ENCODE measurements at places on chromosomes 11 and 22. TPM values are rescaled to one million over a fixed set of nuclear protein-coding genes. Genes with fewer than 3 reads are reported as not detected.
A peak's percentile ranks its signal among the peaks of the same experiment; 100 is the strongest.

- no peaks in the 10 kb centered on the region for H3K36me3 ChIP-seq
- no peaks in the 10 kb centered on the region for H3K27me3 ChIP-seq
- no peak for DNase-seq
- no peak overlapping the region for H3K4me3 ChIP-seq
- no peak overlapping the region for H3K27ac ChIP-seq
These were observed 127.1 kb downstream of the SPATA19 start for GRCh38 chr11:133718238-133718637.

DNA sequence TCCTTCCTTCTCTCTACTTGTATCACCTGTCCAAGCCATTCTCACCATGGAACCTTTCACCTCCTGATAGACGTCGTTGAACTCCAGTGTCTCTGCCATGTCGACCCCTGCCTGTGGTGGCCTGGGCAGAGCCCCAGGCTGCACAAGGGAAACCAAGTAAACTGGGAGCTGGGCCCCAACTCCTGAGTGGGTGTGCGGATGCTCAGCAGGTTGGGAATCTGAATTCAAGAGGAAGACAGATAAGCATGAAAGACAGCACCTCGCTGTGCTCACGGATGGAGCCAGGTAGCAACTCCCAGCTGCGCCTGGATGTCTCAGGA is 709 bp downstream of the SSRP1 start:
- H3K36me3 ChIP-seq, result peaks cover 45% of the 10 kb centered on the region
- H3K27me3 ChIP-seq, result peaks cover 2% of the 10 kb centered on the region
- peak overlapping the region; percentile 94 for H3K4me3 ChIP-seq
- peaks cover 33% of the 10 kb centered on the region for H3K4me1 ChIP-seq
- DNase-seq, result no peak

DNA sequence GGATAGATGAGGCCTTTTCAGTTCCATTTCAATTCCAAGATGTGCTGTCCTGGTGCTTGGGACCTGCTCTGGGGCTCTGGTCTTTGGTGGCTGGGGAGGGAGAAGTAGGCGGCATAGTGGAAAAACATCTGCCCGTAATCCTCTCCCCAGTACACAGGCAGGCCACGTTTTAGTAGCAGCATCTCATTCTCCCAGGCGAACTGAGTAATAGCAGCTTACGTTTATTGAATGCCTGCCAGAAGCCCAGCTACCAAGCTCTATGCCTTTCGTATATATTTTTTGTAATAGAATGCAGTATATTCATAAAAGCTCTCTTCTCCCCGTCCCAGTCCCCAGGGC is 11.4 kb downstream of the ACO2 start:
- no peak for DNase-seq
- no peaks in the 10 kb centered on the region for H3K27me3 ChIP-seq
- peaks cover 91% of the 10 kb centered on the region for H3K4me1 ChIP-seq
- peaks cover 4% of the 10 kb centered on the region for H3K36me3 ChIP-seq

Gene RAB38
- 0.46 TPM for total RNA-seq

- H3K4me3 ChIP-seq, result peak overlapping the region; percentile 80
- H3K27ac ChIP-seq, result no peak overlapping the region
- H3K4me1 ChIP-seq, result peaks cover 23% of the 10 kb centered on the region
These were observed 1.8 kb downstream of the TMEM86A start for GRCh38 chr11:18700375-18700774.

DNA sequence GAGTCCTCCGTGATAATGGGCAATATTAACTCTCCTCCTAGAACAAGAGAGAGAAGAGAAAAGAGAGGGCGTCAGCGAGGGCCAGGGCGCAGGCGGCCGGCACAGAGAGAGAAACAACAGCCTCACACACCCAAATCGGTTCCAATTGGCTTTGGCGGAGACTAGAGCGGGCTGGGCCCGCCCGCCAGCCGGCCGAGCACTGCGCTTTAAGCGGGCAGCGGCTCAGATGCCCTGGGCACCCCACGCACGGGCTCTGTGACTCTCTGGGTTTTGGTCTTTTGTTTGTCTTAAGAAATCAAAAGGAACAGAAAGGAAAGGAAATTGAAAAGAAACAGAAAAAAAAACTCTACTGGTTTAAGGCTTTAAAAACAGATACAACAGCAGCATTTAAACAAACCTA is 17.0 kb downstream of the SLC22A12 start:
- H3K4me3 ChIP-seq, result no peak overlapping the region
- DNase-seq, result no peak
- no peak overlapping the region for H3K27ac ChIP-seq
- peaks cover 10% of the 10 kb centered on the region for H3K27me3 ChIP-seq
- H3K36me3 ChIP-seq, result no peaks in the 10 kb centered on the region

Gene SREBF2
- 307 TPM for total RNA-seq

Gene MMP7
- total RNA-seq, result not detected

Gene SAA4
- not detected for total RNA-seq

DNA sequence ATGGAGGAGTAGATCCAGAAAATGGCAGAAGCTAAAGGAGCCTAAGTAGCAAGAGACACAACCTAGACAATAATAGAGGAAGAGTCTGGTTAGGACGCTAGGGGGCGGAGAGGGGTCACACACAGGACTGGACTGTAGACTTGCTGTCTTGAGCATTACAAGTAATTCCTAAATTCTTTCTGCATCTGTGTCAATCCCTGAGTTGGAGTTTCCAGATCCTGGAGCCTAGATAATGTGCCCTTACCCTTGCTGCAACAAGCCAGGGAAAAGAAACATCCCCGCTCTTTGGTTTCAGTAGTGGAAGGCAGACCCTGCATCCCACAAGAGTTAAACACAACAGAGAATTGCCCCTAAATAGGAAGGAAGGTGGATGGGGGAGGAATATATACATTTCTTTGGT is 14.9 kb upstream of the CCDC73 start:
- no peaks in the 10 kb centered on the region for H3K4me1 ChIP-seq
- no peak overlapping the region for H3K27ac ChIP-seq
- no peak for DNase-seq
- no peaks in the 10 kb centered on the region for H3K27me3 ChIP-seq
- H3K36me3 ChIP-seq, result no peaks in the 10 kb centered on the region
- H3K4me3 ChIP-seq, result no peak overlapping the region

Gene RAB30
- 160 TPM for total RNA-seq

Gene IL17REL
- 0.31 TPM for total RNA-seq

DNA sequence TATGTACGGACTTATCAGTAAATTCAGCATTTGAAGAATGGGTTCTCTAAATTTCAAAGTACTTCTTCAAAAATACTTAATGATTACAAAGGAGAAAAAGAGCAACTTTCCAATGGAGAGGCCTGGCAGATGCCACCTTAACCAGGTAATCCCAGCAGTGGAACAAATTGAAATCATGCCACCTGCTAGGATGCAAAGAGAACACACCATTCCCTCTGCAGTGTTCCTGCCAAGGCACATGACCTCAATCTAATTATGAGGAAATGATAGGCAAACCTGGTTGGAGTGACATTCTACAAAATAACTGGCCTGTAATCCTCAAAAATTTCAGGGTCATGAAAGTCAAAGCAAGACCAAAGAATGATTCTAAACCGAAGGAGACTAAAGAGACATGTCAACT is 21.5 kb downstream of the TNRC6B start:
- no peak for DNase-seq
- H3K36me3 ChIP-seq, result peaks cover 33% of the 10 kb centered on the region
- no peak overlapping the region for H3K4me3 ChIP-seq
- H3K4me1 ChIP-seq, result peaks cover 83% of the 10 kb centered on the region
- no peaks in the 10 kb centered on the region for H3K27me3 ChIP-seq

Gene UPK3A
- 1.6 TPM for total RNA-seq

Gene OR4A16
- not detected for total RNA-seq

DNA sequence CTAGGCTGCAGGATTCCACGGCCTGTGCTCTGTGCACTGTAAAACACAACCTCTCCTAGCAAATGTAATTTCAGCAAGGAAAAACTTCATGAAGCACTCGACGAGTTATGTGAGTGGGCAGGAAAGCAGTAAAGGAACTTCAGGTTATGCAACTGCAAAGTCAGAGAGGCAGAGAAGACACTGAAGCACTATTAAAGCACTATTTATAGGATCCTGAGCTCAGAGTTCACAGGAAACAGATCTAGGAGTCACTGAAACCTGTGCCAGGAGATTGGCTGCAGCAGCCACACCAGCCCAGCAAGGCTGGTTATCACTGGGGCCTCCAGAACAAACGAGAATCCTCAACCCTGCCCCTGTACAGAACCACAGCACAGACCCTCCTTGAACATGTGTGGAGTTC is 2.5 kb downstream of the SMIM35 start:
- peaks cover 14% of the 10 kb centered on the region for H3K27me3 ChIP-seq
- peaks cover 12% of the 10 kb centered on the region for H3K4me1 ChIP-seq
- H3K36me3 ChIP-seq, result no peaks in the 10 kb centered on the region
- H3K27ac ChIP-seq, result no peak overlapping the region

DNA sequence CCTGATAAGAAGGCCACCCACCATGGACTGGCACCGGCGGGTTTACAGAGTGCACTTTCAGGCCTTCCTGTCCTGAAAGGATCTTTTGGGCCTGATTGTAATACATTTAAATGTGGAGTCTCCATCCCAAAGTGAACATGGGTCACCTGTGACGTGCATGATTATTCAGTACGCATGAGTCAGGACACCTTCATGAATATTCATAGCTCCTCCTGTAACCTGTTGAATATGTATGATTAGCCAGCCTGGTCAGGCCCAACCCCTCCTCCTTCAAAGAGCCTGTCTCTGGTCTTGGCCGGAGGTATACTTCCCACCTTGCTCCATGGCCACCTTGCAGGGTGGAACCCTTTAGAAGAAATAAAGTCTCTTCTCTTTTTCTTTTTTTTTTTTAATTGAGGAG is 75.9 kb upstream of the NUP50 start:
- H3K4me3 ChIP-seq, result no peak overlapping the region
- peaks cover 24% of the 10 kb centered on the region for H3K27me3 ChIP-seq
- no peak overlapping the region for H3K27ac ChIP-seq
- no peaks in the 10 kb centered on the region for H3K4me1 ChIP-seq
- no peak for DNase-seq

Data from activated B cell treated with CpG ODN at 0.5 μM for 24 hours (primary cell).